ENCODE measurements at places on chromosomes 4 and X.

GRCh38 chrX:155053656-155054055 is 17.3 kb downstream of the CMC4 start:
- DNase-seq: no peak

GRCh38 chr4:24794051-24794450 is 1.3 kb upstream of the SOD3 start:
- no peak for DNase-seq

DNA sequence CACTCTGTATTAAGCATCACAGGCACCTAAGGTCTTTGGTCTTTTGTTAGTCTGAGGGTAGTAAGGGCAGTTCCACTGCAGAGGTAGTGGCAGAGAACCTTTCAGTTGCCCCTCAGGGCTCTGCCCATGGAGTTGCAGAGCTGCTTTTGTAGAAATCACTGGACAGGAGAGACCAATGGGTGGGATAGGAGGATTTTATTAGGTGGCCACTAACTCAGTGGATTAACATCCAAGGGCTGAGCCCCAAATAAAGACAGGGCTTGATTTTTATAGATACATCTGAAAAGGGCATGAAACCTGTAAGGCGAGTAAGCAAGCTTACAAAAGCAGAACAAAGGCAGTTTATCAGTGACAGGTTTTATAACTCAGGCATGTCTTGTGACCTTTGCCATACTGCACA is 1035.4 kb downstream of the SH3BGRL start:
- DNase-seq: no peak

- no peak for DNase-seq
Observed at GRCh38 chr4:97396605-97397004, 746.7 kb downstream of the STPG2 start.

- DNase-seq: no peak
Observed at GRCh38 chrX:45198301-45198700, 2.4 kb downstream of the DIPK2B start.

- no peak for DNase-seq
Observed at GRCh38 chr4:5869966-5870619, 22.8 kb downstream of the CRMP1 start.

DNA sequence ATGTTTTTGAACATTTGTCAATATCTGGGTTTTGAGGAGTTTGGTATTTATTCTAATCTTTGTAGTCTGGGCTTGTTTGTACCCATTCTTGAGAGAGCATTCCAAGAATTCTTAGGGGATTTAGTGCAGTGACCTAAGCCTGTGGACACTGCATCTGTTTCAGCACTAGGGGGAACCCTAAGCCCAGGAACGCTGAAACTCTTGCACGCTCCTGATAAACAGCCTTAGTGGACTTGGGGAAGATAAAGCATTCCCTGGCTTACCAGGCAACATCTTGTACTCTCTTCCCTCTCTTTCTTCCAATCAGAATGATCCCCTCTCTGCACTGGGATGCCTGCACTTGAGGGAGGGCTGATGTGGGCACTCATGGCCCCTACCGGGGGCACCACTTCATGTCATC is 654.9 kb upstream of the HTR2C start:
- DNase-seq: peak; percentile 53

- DNase-seq: no peak
Observed at GRCh38 chrX:22041907-22042530, 9.9 kb downstream of the PHEX start.

DNA sequence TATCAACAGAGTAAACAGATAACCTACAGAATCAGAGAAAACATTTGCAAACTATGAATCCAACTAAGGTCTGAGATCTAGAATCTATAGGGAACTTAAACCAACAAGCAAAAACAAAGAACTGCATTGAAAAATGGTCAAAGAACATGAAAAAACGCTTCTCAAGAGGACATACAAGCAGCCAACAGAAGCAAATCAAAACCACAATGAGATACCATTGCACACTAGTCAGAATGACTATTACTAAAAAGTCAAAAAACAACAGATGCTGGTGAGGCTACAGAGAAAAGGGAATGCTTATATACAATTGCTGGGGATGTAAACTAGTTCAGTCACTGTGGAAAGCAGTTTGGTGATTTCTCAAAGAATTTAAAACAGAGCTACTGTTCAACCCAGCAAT is 255.7 kb downstream of the TMEM47 start:
- no peak for DNase-seq

- DNase-seq: peak; percentile 62
Observed at GRCh38 chrX:40646489-40647306, 663 bp downstream of the CXorf38 start.

- peak; percentile 18 for DNase-seq
Observed at GRCh38 chr4:141132072-141132708, 1.1 kb downstream of the RNF150 start.

- DNase-seq: peak; percentile 18
Observed at GRCh38 chrX:69031181-69031580, 134.1 kb downstream of the PJA1 start.

DNA sequence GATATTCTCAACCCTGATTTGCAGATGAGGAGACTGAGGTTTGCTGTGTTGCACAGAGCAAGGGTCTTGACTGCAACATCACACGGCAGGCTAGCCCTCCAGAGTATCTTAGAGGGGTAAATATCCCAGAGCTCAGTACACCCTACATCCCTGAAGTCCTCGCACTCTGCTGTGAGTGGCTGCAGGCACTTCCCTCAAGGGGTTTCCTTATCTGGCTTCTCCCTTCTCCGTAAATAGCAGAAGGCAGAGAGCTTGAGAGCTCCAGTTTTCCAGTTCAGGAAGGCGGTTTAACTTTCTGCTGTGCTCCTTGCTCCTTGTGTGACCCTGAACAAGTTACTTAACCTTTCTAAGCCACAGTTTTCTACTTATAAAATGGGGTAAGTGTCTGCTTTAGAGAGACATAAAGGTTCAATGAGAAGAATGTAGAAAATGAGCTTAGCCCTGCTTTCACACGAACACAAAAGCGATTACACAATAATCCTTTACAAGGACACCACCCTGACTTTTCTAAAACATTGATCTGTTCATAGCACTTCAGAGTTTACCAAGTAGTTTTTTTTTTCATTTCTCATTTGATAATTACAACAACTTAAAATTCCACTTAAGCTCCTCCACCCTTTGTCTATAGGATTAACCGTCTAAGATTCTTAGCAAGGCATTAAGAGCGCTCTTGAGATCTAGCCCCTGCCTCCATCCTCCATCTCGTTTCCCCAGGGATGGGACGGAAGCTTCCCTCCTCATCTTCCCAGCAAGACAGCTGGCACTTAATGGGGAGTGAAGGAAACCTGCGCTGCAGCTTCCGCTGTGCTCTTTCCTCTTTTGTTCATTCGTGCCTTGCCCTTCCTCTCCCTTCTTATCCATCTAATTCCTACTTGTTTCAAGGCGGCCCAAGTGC is 68.4 kb downstream of the TAPT1 start:
- DNase-seq: no peak

GRCh38 chr4:4948370-4948769 is 70.9 kb downstream of the CYTL1 start:
- no peak for DNase-seq

DNA sequence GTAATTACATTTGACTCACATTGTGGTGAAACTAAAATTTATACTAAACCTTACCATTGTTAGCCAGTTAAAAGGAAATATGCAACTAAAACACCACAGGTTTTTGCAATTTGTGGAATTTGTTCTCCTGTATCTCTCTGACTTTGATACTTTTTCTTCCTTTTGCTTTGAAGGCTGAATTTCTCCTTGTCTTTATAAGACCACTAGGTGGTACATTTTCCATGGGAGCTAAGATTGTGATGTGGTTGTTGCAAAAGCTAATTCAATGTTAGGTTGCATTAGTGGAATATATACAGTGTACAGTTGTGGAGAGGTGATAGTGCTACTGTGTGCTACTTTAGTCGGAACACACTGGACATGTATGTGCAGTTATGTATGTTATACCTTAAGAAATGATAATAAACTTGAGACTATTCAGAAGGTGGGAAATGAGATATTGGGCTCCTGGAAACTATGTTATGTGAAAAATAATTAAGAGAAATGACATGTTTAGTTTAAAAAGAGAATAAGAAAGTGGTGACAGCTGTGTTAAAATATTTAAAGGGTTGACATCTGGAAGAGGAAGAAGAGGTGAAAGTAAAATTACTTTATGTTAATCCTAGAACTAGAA is 70.3 kb downstream of the ARL9 start:
- peak; percentile 35 for DNase-seq

- DNase-seq: peak; percentile 24
Observed at GRCh38 chr4:92305148-92305877, 1.5 kb downstream of the GRID2 start.

DNA sequence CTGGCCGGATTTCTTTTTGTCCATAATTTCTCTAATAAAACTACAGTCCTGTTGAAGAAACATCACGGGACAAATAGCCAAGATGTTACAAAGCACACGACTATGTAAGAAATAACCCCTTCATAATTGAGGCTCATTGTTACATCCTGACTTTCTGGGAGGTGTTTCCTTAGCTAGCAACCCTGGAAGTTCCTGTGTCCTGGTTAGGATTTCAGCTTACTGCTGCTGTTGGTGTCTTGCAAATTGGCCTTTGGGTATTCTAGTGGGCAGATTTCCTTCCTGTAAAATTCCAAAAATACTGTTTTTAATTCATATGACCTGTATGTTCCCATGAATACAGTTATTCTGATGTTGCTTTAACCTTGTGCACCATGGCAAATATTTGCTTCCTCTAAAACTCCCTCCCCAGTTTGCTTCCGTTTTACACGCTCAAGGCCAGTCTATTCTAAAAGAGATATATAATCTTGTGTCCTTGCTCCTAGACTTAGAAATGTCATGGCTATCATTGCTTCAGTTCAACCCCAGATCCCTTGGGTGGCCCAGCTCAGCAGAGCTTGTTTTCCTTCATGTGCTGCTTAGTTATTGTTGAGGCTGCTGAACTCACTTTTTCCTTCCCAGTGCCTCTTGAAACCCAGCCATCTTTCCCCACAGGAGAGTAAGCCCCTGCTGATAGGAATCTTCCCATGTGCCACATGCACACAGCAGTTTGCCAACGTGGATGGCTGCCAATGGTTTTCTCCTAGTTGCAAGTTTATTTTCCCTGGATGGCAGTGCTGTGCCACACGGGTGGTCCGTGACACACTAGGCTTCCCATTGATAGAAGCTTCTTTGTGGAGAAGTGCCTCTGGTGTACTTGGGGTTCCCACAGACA is 75.8 kb downstream of the TSPAN7 start:
- peak; percentile 3 for DNase-seq

DNA sequence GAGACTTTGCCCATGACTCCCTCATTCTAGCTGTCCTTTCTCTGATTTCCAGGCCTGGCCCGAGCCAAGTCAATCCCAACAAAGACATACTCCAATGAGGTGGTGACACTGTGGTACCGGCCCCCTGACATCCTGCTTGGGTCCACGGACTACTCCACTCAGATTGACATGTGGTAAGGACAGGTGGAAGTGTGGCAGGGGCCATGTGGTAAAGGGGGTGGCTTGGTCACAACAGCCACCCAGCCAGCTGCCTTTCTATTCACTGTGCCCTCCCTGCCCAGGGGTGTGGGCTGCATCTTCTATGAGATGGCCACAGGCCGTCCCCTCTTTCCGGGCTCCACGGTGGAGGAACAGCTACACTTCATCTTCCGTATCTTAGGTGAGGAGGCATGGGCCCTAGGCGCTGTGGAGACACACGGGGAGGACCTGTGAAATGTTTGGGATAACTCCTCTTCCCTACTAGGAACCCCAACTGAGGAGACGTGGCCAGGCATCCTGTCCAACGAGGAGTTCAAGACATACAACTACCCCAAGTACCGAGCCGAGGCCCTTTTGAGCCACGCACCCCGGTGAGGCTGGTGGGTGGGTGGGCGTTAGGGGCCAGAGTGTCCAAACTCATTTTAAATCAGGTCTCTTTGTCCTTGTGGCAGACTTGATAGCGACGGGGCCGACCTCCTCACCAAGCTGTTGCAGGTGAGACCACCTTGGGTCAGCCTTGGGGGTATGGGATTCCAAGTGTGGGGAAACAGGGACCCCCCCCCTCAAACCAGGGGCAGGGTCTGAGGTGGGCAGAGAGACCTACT is 6.1 kb upstream of the USP11 start:
- DNase-seq: no peak

- DNase-seq: peak; percentile 92
Observed at GRCh38 chrX:1582686-1583437, 8.5 kb upstream of the AKAP17A start.

DNA sequence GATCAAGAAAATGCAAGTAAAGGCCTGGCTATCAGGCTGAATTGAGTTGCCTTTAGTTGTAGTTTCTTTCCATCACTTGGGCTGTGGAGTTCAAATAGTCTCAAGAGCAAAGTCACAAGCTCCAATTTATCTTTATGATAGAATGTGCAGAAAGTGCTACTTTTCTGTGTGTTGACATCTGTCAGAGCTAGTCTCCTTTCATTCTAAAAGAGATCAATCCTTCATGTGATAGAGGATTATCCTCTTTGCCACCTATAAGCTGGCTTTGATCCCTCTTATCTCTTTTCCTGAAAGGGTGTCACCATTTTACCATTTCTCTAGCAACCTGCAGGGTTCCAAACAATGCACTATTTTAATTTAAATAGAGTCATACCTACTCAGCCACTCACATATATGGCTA is 224.9 kb downstream of the TEX13A start:
- DNase-seq: no peak

DNA sequence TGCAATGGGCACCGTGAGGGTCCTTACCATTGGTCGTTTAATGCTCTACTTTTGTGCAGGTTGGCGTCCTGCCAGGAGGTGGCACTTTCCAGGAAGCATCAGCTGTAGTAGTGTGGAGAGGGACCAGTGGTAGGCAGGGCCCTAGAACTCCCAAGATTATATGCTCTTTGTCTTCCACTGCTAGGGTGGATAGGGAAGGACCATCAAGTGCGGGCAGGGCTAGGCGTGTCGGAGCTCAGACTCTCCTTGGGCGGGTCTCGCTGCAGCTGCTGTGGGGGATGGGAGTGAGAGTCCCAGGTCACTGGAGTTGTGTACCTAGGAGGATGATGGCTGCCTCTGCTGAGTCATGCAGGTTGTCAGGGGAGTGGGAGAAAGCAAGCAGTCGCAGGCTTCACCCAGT is 134.7 kb downstream of the KLF8 start:
- DNase-seq: no peak

DNA sequence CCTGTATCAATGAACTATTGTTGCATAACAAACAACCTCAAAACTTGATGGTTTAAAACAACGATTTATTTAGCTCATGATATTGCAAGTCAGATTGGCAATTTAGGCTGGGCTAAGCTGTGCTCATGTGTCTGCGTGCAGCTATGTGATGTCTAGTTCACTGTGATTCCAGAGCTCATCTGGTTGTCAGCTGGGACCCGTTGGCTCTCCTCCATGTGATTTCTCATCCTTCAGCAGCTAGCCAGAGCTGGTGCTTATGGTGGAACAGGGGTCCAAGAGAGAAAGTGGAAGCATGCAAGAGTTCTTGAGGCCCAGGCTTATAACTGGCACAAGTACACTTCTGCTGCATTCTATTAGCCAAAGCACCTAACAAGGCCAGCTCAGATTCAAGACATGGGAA is 28.8 kb upstream of the TRPC3 start:
- DNase-seq: no peak

DNA sequence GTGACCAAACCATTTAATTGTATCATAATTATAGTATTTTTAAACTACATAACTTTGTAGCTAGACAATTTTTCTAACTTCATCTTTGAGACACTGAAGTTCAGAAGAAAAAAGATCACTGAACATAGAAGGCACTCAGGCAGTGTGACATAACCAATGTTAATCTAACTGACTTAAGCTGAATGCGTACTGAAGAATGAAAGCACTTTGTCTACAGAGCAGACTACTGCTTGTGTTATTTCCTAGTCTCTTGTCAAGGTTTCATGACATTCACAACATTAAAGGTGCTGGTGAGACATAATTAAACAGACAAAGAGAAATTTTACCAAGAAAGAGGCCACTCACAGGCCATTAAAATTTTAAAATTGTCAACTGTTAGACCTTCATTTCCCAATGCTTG is 13.5 kb downstream of the AMMECR1 start:
- DNase-seq: no peak
